CD4-positive, alpha-beta T cell treated with Interleukin-10 for 1 hour (primary cell): ENCODE measurements at places on chromosomes 3 and 15.

- no peak for DNase-seq
Observed at GRCh38 chr15:32705446-32705845, 12.4 kb upstream of the GREM1 start.

- DNase-seq, result no peak
Observed at GRCh38 chr15:56794165-56794552, 60.9 kb upstream of the ZNF280D start.

GRCh38 chr15:77454951-77455350 lies 34.3 kb downstream of the HMG20A start:
- no peak for DNase-seq

DNA sequence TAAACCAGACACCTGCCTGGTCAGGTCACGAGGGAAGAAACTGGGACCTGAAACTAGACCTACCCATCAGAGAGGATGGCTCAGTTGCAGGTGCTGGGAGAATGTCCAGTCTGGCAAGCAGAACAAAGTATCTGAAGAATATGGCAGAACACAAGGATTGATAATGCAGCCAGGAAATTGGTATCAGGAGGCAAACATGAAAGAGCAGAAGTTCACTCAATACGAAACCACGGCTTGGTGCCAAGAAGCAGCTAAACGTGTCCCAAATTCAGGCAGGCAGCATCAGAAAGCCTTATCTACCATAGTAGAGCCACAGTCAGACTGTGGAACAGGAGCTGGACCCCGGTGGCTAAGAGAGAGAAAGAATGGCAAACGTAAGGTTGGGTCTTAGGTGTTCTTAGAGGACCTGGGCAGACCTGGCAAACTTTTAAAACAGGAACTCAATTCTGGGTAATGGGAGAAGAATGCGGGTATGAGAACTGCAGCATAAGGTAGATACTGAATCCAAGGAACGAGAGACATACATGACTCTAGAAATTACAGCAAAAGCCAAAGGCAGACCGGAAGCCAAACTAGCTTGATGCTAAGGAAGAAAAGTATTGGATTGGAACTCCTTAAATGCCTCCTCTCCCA lies 169.0 kb upstream of the NECTIN3 start:
- DNase-seq, result no peak

GRCh38 chr3:60081381-60082095 lies 1031.7 kb upstream of the CFAP20DC start:
- DNase-seq, result peak; percentile 33

DNA sequence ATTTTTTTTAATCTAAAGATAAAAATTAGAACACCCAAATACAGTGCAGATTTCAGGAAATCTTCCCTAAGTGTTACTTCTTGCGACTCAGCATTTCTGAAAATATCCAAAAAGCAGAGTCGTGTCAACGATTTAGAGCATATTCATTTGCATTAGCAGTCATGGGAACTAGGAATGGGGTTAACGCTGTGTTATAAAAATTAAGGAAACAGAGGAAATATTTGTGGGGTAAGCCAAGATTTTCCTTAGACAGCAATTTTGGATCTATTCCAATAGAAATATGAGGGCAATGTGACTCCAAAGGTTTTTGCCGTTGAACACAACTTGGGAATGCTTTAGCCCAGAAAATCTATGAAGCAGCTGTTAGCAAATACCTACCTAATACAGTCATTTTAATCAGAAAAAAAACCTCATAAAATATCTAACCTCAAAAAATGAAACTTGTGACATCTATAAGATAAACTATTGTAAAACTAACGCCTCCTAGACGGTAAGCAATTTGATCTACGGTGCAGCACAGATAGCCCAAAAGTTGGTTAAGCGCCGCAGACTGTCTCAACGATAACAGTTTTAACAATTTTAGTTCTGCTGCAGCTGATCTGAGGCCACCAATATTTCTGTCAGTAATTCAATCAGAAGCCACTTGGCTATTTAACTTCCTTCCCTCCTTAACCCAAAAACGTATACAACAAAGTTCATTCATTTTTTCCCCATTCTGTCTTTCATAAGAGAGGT lies 5.8 kb upstream of the ATP11B start:
- DNase-seq, result no peak

DNA sequence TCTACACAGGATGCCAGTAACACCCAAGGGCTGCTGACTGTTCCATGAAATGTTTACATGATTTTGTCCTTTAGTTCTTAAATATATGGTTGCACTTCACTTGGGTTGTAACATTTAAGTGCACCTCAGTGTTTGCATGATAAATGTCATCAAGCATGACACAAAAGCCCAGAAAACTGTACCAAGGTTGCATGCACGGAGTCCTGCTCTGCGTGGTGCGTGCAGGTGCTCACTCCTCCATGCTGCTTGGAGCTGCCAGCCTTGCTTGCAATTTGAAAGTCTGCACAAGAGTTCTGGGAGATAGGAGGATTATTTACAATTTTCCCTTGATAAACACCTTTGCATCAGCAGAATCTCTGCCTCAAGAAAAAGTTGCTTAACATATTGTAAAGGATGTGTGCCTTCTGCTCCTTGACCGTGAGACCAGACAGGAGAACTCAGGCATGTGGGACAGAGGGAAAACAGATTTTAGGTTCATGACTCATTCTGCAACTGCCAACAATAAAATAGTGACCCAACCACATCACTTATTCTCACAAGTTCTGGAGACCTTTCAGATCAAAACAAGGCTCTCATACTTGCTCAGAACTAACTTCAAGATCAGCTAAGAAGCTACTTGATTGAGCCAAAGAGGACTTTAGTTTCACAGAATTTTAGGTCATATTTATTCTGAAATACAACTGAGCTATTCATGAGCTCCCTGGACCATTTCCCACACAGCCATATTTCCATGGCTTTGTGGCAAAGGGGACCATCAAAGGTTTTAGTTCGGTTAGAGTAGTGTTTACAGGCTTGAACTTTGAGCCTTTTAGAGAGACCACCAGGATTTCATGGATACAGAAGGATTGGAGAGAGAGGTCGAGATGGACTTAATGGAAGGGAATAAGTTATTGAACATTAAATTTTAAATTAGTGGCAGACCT lies 128.4 kb upstream of the ZBED2 start:
- DNase-seq, result no peak

DNA sequence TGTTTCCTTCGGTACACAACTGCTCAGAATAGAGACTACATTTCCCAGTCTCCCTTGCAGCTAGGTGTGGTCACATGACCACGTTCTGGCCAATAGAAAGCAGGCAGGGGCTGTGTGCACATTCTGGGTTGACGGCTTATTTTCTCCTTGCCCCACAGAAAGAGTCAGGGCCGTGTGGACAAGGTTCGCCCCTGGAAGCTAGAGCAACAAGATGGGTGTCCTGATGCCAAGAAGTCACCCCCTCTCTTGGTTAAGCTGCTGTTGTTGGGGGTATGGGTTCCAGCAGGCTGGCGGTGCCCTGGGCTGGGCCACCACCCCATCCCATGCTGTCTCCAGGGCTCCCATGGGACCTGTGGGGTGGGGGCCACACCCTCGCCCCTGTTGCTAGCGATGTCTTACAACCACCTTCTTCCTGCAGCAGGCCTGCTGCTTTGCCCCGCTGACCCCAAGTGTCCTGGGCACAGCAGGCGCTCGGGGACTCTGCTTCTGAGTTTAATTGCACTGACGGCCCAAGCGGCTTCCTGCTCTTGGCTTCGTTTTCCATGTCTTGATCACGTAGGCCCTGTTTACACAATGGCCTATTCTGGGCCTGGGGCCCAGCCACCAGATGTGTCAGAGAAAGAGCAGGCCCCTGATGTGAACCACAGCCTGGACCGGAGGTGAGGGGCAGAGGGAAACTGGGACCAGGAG lies 24.9 kb downstream of the ABTB1 start:
- DNase-seq, result peak; percentile 71

GRCh38 chr3:59995563-59995962 lies 945.7 kb upstream of the CFAP20DC start:
- no peak for DNase-seq

- no peak for DNase-seq
Observed at GRCh38 chr3:96991800-96992365, 177.5 kb downstream of the EPHA6 start.

GRCh38 chr15:63318344-63318743 lies 40.9 kb downstream of the APH1B start:
- no peak for DNase-seq

GRCh38 chr3:54215521-54215920 lies 93.2 kb downstream of the CACNA2D3 start:
- no peak for DNase-seq

DNA sequence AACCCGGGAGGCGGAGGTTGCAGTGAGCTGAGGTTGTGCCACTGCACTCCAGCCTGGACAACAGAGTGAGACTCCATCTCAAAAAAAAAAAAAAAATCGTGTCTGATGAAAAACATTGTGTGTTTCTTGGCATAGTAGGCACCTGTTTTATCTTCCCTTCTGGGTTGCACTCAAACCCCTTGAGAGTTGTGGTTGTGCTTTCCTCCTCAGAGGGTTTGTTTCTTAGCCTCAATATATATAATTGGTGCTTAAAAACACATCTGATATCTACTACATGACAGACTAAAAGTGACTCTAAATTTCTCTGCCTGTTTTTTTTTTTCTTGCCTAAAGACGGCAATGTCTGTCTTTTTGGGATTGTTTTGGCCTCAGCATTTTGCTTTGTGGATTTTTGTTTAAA lies 7.6 kb downstream of the NR1D2 start:
- DNase-seq, result no peak

- peak; percentile 81 for DNase-seq
Observed at GRCh38 chr3:136075218-136075808, 109.8 kb downstream of the PPP2R3A start.

GRCh38 chr3:174122411-174122810 lies 724.9 kb downstream of the NLGN1 start:
- DNase-seq, result no peak

DNA sequence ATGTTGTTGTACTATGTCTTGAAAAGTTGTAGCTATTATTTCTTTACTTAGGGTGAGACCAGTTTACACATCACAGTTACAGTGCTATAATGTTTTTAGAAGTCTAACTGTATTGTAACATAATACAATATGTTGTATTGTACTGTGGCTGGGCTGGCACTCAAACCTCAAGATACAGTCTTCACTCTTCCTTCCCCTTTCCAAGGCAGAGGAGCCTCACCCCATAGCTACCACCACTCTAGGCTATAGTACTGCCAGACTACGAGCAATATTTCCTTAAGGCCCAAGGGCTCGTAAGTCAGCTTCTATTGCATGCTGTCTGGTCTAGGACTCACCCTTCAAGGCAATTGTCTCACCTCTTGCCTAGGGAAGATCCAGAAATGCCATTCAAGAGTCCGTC lies 597.7 kb downstream of the OTOL1 start:
- no peak for DNase-seq

DNA sequence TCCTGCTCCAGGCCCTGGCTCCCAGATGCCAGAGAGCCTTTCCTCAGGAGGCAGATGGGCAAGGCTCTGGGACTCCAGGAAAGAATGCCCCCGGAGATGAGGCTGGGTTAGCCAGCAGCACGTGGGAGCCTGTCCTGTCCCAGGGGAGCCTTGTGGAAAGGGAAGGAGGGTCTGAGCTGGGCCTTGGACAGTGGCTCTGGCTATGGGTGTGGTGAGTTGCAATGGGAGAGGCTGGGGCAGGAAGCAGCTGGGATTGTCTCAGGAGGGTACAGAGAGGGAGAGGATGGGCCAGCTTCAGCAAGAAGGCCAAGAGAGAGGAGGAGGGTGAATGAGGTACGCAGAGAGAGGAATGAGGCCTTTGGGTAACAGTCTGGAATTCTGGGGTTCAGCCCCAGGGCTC lies 17.4 kb upstream of the CACNA2D2 start:
- DNase-seq, result no peak

GRCh38 chr15:45635191-45635638 lies 386 bp downstream of the SQOR start:
- peak; percentile 64 for DNase-seq

DNA sequence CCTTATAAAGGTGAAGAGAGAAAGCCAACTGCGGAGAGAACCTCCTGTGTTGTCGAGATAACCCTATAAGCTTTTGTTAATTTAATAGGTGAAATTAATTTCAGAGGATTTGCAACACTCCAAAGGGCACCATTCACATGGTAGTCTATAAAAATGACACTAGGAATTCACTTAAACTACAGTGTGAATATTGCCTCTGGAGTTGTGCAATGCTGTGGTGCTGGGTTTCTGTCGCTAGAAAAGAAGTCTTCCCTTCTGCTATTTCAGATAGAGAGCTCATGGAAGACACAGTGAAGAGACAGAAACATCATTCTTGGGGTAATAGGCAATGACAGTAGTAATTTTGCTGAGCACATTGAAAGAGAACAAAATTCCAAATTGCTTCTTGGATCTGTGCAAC lies 28.8 kb upstream of the PROK2 start:
- DNase-seq, result no peak

GRCh38 chr15:28043691-28044091 lies 55.4 kb downstream of the OCA2 start:
- no peak for DNase-seq

GRCh38 chr3:193564012-193564411 lies 9.3 kb upstream of the ATP13A4 start:
- DNase-seq, result no peak

DNA sequence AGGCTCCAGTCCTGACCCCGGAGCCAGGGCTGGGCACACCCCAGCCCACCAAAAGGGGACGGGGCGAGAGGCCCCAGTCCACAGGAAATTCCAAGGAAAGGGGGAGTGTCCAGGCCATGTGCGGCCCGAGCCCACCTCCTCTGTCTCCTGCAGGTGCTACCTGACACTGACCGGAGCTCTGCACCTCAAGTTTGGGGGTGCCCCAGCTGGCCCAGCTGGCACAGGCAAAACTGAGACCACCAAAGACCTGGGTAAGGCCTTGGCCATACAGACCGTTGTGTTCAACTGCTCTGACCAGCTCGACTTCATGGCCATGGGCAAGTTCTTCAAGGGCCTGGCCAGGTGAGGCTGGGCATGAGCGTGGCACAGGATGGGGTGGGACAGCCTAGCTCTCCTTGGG lies 44.9 kb downstream of the DNAH1 start:
- DNase-seq, result no peak

DNA sequence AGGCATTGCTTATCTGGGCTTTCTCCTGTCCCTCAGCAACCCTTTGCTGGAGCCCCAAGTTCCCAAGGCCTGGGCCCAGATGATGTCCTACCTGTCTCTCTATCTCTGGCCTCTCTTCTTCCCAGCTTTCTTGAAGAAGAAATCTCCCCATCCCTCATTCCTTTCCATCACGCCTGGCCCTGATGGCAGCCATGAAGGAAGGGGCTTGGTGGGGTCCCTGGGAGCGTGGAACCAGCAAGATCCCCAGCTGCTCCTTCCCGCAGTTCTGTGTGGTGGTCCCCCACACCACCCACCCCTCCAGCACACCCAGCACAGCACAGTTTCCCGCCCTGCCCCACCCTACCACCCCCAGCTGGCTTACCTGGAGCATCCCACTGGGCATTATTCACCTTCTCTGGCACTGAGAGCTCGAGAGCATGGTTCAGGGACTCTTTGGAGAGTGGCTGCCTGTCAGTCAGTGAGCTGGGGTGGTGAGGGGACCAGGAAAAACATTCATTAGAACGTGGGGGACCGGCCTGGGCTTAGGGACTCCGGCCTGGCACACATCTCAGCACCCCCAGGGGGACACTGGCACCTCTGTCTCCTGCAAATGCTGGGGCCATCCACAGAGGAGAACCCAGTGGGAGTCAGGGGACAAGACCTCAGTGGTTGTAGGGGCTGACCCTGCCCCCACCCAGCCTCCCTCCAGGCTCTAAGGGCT lies 26.6 kb downstream of the ACSBG1 start:
- no peak for DNase-seq
